ENCODE measurements at places on chromosomes 1 and 21.

- no peak for DNase-seq
Observed at GRCh38 chr1:111615870-111616715, 3.5 kb upstream of the RAP1A start.

DNA sequence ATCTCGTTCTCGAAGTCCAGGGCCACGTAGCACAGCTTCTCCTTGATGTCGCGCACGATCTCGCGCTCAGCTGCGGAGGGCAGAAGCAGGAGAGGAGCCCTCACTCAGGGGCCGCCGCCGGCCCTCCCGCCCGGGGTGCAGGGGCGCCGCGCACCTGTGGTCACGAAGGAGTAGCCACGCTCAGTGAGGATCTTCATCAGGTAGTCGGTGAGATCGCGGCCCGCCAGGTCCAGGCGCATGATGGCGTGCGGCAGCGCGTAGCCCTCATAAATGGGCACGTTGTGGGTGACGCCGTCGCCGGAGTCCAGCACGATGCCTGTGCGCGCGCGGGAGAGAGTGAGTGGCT is 1.8 kb downstream of the ACTA1 start:
- DNase-seq: no peak

DNA sequence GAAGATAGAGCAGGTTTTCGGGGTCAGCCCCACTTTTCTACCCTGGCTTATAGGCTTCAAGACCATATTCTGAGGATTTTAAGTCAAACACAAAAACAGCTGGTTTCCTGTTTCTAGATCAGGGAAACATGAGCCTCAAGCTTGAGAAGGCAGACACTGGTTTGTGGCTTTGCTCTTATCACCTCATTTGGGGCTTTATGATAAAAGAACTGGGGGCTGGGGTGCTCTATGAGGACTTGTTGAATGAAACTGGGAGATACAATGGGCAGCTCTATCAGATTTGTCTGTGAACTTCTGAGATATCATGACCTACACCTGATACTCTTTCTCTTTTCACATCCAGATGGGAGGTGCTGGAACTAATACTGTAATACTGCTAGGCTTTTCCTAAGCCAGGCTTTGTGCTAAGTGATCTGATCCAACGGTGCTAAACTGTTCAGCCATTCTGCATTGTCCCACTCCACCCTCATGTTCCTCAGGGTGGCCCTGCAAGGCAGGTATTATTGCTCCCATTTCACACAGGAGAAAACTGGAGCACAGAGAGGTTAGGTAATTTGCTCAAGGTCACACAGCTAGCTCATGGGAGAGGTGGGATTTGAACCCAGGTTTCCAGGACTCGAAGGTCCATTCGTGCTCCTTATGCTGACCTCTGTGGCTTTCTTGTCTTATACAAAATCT is 6.6 kb downstream of the AJAP1 start:
- DNase-seq: no peak

DNA sequence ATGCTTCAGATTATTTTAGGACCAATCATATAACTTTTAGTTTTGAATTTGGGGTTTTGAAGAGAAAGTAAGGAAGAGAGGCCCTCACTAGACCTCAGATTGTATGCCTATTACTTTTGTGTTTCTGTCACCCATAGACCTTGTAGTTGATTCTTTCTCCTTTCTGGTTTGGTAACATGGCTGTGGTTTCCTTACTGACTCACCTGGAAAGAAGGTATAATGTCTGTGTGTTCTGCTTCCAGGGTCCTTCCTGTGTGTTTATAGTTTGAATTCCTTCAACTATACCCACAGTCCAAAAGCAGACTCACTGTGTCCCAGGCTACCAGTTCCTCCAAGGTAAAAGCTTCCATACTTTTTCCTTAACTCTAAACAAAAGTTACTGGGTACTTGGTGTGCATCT is 8.1 kb downstream of the SLC44A3 start:
- DNase-seq: no peak

DNA sequence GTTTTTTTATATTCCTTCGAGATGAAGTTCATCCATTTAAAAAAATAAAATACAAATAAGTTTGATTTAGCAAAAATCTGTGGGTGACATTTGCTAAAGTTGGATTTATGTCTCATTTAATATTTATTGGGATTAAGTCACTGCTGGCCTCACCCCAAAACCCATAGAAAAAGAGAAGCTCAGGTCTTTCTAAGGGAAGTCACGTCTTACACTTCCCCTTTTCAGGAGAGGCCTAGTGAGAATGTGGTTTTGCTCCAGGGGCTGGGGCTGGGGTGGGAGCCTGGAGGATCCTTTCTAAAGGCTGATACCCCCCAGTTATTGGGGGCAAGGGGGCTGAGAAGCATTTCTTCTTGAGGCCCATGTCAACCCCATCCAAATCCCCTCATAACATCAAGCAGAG is 300.3 kb downstream of the DSCAM start:
- no peak for DNase-seq

DNA sequence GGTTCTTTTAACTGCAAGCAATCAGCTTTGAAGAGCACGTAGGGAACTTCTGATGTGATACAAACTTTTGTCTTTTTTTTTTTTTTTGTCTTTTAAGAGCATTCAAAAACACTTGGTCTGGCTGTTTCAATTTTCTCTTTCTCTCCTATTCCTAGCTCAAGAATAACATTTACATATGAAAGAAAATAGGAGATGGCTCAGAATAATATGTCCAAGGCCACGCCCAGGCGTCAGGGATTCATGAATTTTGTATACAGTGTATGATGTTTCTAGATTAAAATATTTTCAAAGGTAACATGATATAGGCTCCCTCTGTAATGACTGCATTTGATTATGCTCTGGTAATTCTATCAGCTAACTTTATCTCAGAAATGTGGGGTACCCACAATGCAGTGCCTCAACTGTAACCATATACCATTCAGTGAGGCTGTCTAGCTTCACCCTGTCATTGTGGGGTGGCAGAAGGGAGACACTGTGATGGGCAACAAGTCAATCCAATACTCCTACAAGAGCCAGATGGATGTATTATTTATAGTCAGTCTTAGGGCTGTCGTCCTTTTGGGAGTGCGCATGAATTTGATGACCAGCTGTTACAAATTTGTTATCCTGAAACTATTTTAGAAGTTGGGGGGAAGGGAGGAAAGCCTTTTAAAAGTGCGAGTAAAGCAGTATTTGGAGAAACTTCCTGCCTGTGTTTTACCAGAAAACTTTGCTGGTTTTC is 1.5 kb upstream of the AKNAD1 start:
- no peak for DNase-seq

- DNase-seq: no peak
Observed at GRCh38 chr1:116008656-116009390, 32.5 kb downstream of the SLC22A15 start.

DNA sequence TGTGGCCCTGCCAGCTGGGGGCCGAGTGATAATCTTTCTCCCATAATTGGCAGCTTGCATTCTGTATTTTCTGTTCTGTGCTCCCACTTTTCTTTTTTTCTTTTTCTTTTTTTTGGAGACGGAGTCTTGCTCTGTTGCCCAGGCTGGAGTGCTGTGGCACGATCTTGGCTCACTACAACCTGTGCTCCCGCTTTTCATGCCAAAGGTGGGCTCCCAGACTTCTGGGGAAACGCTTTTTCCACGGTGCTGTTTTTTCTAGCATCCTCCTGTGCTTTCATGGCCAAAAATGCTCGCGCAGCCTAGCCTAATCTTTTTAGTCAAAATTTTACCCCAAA is 585 bp upstream of the AHCTF1 start:
- DNase-seq: no peak

GRCh38 chr21:39188521-39189139 is 5.4 kb upstream of the PSMG1 start:
- DNase-seq: no peak

DNA sequence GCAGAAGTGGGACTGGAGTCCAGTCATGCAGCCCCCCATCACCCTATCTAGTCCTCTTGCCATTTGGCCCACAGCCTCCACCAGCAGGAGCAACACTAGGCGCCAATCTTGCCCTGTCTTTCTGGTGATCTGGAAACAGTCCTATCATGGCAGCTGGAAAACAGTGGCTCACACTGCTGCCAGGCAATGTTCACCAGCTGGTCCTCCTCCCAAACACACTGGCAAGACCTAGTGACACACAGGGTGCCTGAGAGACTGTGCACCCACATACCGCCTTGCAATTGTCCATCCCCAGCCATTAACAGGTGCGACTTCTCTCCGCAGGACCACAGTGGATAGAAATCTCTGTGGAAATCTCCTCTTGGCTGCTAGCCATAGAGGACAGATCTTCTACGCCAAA is 105.5 kb downstream of the HIVEP3 start:
- DNase-seq: no peak

- no peak for DNase-seq
Observed at GRCh38 chr1:175503538-175503937, 239.9 kb downstream of the TNR start.

GRCh38 chr1:10730985-10731384 is 65.5 kb downstream of the CASZ1 start:
- no peak for DNase-seq

- DNase-seq: no peak
Observed at GRCh38 chr1:193581341-193581740, 394.9 kb upstream of the B3GALT2 start.

GRCh38 chr1:241934866-241935265 is 22.7 kb upstream of the BECN2 start:
- DNase-seq: no peak

DNA sequence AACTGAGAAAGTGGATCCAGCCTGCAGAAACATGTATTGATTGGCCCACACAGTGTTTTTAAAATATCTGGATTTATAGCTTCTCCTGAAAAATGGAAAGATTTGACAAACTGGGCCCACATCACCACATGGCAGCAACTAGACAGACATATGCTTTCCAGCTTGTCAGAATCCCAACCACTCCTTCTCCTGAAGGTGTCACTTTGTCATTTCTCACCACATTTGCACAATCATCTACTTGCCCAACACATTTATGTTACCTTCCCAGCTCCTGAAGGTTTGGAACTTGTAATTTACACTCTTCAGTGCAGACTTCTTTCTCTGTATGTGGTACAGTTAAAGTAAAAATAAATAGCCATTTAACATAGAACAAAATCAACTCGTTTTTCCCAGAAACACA is 126.1 kb upstream of the KIAA1614 start:
- no peak for DNase-seq

- no peak for DNase-seq
Observed at GRCh38 chr1:64215576-64215975, 12.2 kb downstream of the UBE2U start.

Measured in omental fat pad (tissue), 4 donors.